ENCODE measurements at places on chromosomes 13 and 19.

GRCh38 chr13:103218253-103218652, 152.0 kb upstream of the SLC10A2 start:
- DNase-seq, result no peak

DNA sequence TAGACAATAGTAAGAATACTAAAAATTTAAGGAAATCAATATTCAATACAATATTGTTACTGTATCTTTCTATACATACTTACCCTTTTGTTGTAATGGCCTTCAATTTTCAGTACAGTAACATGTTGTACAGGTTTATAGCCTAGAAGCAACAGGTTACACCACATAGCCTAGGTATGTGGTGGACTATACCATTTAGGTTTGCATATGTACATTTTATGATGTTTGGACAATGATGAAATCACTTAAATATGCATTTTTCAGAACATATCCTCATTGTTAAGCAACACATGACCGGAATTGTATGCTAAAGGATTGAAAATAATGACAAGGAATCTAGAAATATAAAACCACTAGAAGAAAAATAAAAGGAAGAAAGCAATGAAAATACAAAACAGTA, 611.4 kb downstream of the DACH1 start:
- no peak for DNase-seq

- no peak for DNase-seq
Measured at GRCh38 chr13:109369353-109370052, 416.9 kb downstream of the IRS2 start.

DNA sequence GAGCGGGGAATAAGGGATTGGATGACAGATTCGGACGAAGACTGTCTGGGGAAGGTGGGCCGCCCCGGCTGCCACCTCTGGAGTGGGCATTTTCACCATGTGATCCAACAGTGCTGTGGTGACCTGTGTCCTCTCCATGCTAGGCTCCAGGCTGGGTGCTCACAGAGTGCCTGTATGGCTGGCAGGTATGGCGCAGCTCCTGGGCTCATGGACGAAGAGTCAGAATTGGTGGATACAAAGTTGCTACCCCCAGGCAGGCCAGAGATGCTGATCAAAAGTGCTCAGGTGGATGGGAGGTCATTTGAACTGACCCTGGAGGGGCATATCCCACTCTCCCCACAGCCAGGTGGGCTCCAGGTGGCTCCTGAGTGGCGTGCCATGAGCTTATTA, 111.3 kb upstream of the UQCRFS1 start:
- no peak for DNase-seq
